ENCODE measurements at places on chromosomes 16 and 17. TPM values are rescaled to one million over a fixed set of nuclear protein-coding genes. Genes with fewer than 3 reads are reported as not detected.

Gene NFATC3
- total RNA-seq = 15.7 TPM

Gene TNFRSF17
- total RNA-seq = not detected

Gene BCO1
- not detected for total RNA-seq

Gene MAPT
- 2.8 TPM for total RNA-seq

Gene MRTFB
- total RNA-seq = 11.7 TPM

Gene CCL16
- not detected for total RNA-seq

Gene PHOSPHO1
- total RNA-seq = 0.06 TPM

Gene SLC13A5
- total RNA-seq = not detected

Gene GDPD1
- not detected for total RNA-seq

Gene OTOP2
- not detected for total RNA-seq

Gene ZNF213
- total RNA-seq = 7.8 TPM

Gene TGFB1I1
- 44.1 TPM for total RNA-seq

Gene PIMREG
- total RNA-seq = 6.6 TPM

Gene LCAT
- 8.5 TPM for total RNA-seq

Gene HSD3B7
- 11.1 TPM for total RNA-seq

Gene PRSS21
- total RNA-seq = 1.00 TPM

Gene PRRT2
- total RNA-seq = 1.2 TPM

Gene TEX19
- not detected for total RNA-seq

Gene RNF222
- total RNA-seq = not detected

Gene HYDIN
- 0.24 TPM for total RNA-seq

Data from cardiac ventricle fibroblast (primary cell).